SJSA1 (cell line): ENCODE measurements at places on chromosomes 4 and X. TPM values are rescaled to one million over a fixed set of nuclear protein-coding genes. Genes with fewer than 3 reads are reported as not detected.

The USP51 gene
- total RNA-seq, result 1.8 and 1.9 TPM in 2 replicates

The CCNB3 gene
- 0.26 TPM in 1 of 2 replicates, not detected in the other for total RNA-seq

The ASB11 gene
- not detected in 2 replicates for total RNA-seq

The TMEM255A gene
- 0.16 TPM in 1 of 2 replicates, not detected in the other for total RNA-seq

The CDKN2AIP gene
- 21.7 and 24.7 TPM in 2 replicates for total RNA-seq

The RS1 gene
- total RNA-seq, result 0.05 TPM in 1 of 2 replicates, not detected in the other

The SPIN4 gene
- 13.3 and 21.7 TPM in 2 replicates for total RNA-seq

The IL21 gene
- not detected in 2 replicates for total RNA-seq
